ENCODE measurements at places on chromosomes 7 and 10. TPM values are rescaled to one million over a fixed set of nuclear protein-coding genes. Genes with fewer than 3 reads are reported as not detected.
A peak's percentile ranks its signal among the peaks of the same experiment; 100 is the strongest.

DNA sequence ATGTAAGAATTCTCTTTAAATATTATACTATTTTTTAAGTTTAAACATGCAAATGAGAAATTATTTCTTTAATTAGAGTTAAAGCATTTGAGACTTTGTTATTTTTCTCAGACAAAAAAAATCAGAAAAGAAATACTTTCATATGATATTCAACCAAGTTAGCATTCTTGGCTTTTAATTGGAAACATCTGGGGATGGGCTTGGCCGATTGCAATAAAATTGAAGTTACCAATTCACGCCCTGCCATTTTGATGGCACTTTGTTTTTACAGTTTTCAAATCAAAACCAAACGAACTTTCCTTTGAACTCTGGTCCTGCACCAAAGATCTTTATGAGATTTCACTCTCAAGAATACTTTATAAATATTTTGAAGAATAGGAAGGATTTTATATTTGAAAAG is 127.7 kb downstream of the ATE1 start:
- DNase-seq, result no peak

- no peak for DNase-seq
Observed at GRCh38 chr7:148772297-148773089, 73.8 kb downstream of the CUL1 start.

FKBP6 gene
- not detected for total RNA-seq

DNA sequence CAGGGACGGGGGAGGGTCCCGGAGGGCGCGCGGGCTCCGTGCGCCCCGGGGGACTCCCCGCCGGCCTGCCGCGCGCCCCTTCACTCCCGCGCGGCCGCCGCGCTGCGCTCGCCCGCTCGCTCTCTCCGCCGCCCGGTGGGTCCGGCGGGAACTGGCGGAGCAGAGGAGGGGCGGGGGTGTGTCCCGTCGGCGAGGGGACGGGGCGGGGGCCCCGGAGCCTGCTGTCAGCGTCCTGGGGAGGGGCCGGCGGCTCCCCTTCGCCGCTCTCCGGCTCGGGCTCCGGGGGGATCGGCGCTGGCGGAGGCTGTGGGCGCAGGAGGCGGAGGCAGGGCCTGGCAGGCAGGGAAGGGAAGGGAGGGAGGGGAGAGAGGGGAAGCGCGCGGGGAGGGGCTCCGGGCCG is at the start of gene SH3PXD2A:
SH3PXD2A (minus strand) TSS at position 153 of the 400 bp plus-strand sequence. CDS start 310 bp downstream, outside the sequence.
- DNase-seq, result no peak

DNA sequence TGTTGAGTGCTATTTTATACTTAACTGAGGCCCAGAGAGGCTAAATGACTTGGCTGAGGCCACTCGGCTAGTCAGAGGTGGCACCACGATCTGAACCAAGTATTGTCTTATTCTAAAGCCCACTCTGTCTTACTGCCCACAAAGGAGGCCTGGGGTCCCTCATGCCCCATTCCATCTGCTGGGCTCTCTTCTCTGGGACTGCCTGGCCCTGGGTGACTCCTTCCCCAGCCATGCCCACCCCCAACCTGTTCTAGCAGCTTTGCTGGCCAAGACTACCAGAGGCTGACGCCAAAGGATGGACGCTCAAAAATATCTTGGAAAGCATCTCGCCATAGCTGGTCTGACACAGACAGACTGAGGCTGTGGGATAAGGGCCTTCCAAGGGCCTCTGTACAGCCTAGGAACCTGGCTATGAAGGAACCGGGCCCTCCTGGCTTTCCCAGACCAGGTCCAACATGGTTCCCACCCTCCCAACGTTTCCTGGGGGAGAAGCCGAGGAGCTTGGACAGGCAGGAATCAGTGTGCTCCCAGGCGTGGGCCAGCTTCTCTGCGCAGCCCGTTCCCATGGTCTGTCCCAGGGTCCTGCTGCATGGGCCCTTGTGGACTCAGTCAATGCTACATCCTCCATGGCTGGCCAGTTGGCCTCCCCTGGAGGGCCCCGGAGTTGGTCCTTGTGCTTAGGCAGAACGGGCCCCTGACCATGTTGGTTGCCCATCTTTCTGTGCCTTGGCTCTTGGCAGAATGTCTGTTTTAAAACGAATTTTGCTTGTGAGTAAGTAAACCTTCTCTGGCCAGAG is 11.7 kb downstream of the HSPA12A start:
- DNase-seq, result no peak

- DNase-seq, result no peak
Observed at GRCh38 chr10:88693392-88694020, 12.5 kb upstream of the LIPK start.

GRCh38 chr10:37992083-37992482 is 15.6 kb upstream of the ZNF25 start:
- DNase-seq, result no peak

GRCh38 chr10:79079054-79079397 is 10.3 kb downstream of the ZMIZ1 start:
- peak; percentile 42 for DNase-seq

DNA sequence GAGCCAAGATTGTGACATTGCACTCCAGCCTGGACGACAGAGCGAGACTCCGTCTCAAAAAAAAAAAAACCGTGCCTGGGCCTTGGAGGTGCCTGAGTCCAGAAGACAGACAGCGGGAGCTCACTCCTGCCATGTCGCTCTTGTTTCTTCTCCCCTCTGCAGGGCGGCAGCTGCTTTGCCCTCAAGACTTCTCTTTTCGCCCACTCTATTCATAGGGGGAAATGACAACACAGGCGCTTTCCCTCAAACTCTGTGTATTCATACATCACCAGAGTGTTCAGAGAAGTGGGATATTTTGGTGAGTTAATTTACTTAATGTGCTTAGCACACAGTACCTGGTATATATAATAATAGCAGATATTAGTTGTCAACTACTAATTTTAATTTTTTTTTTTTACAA is 44.5 kb downstream of the FOXK1 start:
- no peak for DNase-seq

NUTM2E gene
- total RNA-seq, result not detected

- no peak for DNase-seq
Observed at GRCh38 chr10:35781643-35782035, 139.5 kb upstream of the FZD8 start.

DNA sequence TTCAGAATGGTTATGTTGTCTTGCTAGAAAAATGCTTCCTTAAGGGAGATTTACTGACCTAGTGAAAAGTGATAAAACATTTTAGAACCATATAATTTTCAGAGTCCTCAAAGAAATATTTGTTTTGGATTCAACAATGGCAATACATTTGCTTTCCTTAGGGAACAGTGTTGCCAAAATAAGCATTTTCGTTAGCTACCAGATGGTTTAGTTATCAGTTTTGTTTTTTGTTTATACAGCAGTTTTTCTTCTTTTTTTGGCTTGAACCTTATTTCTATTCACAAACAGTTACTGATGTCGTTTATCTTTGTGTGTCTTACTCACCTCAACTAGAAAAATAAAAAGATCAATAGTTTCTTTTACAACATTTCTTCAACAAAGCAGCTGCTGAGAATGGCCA is 48.6 kb downstream of the EXOC4 start:
- DNase-seq, result no peak

POLL gene
- 17.4 TPM for total RNA-seq

DNA sequence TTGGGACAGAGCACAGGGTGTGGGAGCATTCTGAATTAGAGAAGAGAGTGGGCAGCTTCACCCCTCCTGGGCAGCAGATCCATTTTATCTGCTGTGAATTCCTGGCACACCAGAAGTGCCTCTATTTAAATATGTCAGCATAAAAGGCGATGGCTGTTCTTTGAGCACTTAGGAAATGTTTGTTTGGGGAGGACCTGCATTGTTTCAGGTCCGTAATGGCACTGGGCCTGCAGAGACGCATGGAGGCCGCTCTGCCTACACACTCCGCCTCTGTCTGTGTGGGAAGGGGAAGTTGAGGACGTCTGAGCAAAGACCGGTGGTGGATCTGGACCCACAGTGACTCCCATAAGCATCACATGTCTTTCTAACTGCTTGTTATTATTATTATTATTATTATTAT is 253.2 kb downstream of the CAMK1D start:
- no peak for DNase-seq

OR2A1 gene
- not detected for total RNA-seq

GRCh38 chr7:4271716-4272015 is 410.4 kb upstream of the FOXK1 start:
- no peak for DNase-seq

- DNase-seq, result no peak
Observed at GRCh38 chr10:89357975-89358374, 19.9 kb upstream of the IFIT1B start.
